ENCODE measurements at places on chromosomes 16 and 17.
A peak's percentile ranks its signal among the peaks of the same experiment; 100 is the strongest.

DNA sequence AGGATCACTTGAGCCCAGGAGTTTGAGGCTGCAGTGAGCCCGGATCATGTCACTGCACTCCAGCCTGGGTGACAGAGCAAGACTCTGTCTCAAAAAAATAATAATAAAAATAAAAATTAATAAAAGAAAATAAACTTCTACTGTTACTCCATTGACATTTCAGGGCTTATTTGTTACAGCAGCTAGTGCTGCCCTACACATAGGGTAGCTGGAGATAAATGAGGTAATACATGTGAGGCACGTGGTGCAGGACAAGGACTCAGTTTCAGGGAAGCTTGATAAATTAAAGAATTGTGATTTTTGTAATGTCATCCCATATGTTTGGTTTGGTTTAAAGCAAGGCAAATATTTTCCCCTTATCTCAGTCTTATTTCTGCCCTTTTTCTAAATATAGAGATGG lies 80.3 kb downstream of the GSG1L start:
- DNase-seq = no peak

GRCh38 chr17:1931844-1932579 lies 93.1 kb downstream of the RTN4RL1 start:
- no peak for DNase-seq

DNA sequence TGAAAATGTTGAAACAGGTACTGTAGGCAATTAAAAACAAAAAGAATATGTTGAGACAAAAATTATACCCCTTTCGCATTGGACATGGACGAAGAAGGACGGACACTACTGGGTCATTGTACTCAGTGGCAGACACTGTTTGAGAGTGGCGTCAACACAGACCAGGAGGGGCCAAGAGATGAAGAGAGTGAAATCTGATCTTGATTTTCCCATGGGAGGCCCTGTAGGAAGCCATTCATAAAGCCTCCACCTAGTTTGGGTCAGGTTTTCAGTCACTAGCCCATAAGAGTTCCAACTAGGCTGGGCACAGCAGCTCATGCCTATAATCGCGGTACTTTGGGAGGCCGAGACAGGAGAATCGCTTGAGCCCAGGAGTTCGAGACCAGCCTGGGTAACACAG lies 23.6 kb upstream of the SMURF2 start:
- DNase-seq = no peak

DNA sequence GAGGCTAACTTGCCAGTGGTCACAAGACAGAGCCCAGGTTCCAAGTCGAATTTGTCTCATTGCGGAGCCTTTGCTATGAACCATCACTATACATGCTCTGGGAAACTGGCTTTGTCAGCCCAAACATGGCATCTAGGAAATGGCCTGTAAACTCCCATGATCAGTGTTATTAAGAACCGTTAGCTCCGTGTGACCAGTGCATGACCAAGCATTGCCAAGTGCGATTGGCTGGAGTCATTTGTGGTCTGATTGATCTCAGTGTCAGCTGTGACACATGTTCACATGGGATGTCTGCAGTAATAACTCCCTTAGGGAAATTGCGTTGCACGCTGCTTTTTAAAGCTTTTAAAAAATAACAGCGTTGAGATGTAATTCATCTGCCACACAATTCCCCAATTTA lies 18.6 kb upstream of the CDH3 start:
- DNase-seq = no peak

DNA sequence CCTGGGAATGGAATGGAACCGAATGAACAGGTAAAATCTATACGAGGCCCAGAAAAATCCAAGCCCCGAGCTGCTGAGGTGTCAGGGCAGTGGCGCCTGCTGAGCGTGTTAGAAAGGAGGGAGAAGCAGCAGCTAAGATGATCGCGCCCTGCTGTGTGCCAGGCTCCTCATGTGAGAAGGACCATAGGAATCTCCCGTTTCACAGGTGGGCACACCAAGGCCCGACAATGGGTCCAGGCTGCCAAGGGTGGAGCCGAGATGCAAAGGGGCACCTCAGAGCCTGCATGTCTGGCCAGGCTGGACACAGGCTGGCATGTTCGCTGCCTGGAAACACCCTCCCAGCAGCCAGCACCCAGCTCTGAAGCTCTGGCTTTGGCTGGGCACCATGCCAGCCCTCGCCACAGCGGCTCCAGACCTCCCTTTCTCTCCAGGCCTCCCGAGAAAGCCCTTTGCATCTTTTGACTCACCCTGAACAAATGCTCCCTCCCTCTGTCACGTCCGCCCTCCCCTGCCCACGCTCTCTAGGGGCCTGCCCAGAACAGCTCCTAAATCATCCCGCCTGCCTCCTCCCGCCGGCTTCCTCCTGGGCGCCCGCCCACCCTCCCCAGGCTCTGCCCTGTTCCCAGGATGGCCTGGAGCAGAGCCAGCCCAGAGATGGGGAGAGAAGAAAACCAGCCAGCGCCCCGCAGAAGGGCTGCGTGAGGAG lies 217.8 kb upstream of the GSE1 start:
- no peak for DNase-seq

GRCh38 chr16:30011714-30012504 lies 1.1 kb upstream of the DOC2A start:
- no peak for DNase-seq

DNA sequence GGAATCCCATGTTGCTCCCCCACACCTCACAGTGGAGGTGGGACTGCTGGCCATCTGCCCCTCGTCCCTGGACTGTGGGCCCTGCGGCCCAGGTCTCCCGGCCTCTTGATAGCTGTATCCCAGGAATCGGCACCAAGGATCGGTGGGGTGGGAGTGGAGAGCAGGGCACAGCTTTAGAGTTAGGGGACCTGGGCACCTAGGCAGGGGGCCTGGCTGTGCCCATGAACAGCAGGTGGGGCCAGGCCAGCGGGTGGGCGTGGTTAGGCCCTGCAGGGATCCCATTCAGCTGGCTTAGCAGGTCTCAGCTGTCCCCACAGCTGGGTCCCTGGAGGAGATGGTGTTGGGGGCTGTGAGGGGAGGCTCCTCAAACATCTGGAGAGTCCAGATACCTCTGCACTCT lies 49.2 kb downstream of the SREBF1 start:
- no peak for DNase-seq

DNA sequence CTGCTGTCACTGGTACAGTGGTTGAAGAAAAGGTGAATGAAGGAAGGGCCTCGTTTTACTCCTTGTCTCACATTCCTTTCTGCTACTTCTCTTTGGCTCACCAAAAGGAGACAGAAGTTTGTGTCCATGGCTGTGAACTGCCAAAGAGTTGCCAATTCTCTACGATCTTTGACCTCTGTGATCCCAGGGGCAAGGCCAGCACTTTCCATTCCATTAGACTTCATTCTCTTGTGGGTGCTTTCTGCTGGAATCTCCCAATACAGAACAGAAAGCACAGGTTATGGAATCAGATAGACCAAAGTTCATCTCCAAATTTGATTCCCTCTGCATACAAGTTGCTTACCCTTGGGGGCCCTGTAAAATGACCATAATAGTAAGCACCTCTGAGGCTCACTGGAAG lies 407.6 kb downstream of the MAF start:
- no peak for DNase-seq

DNA sequence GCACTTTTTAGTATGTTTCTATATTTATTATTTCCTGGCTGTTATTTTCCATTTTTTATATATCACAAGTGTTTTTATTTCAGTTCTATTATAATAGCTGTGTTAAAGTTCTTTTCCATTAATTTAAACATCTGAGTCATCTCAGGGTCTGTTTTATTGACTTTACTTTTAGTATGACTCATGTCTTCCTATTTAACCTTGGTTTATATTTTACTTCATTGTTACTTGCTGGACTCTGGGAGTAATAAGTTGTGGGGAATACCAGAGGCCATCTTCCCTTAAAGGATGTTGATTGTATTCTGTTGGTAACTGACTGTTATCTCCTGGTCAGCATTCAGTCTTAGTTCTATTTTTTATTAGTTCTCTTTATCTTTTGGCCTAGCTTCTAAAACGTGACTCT lies 1508.2 kb downstream of the CDH11 start:
- no peak for DNase-seq

GRCh38 chr17:59485946-59486345 lies 79.5 kb upstream of the DHX40 start:
- DNase-seq = no peak

GRCh38 chr17:60586288-60586974 lies 13.6 kb upstream of the PPM1D start:
- no peak for DNase-seq

GRCh38 chr17:77391668-77392375 lies 251.1 kb downstream of the SEC14L1 start:
- peak; percentile 79 for DNase-seq

GRCh38 chr16:85417156-85417860 lies 195.8 kb upstream of the GSE1 start:
- DNase-seq = no peak

- no peak for DNase-seq
Observed at GRCh38 chr17:7382901-7383300, 2.0 kb downstream of the TNK1 start.

GRCh38 chr16:51707666-51708065 lies 556.6 kb upstream of the SALL1 start:
- DNase-seq = no peak

DNA sequence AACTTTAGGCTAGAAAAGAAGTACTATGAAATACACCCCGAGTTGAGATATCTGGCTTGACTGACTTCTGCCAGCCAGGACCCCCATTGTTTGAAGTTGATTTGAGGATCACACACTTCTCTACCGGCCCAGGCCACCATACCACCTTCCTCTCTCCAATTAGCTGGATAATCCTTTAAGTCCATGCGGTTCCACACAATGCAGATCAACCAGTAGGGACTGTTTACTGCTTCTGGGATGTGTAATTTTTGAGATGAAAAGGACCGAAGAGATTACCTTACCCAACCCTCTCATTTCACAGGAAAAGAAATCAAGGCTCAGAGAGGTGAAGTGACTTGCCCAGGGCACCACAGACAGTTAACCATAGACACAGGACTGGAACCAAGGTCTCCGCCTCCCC lies 20.5 kb downstream of the ERN1 start:
- no peak for DNase-seq

GRCh38 chr17:57872536-57872935 lies 22.7 kb upstream of the MRPS23 start:
- no peak for DNase-seq

- DNase-seq = no peak
Observed at GRCh38 chr17:39000021-39000601, 32.9 kb upstream of the FBXO47 start.

- DNase-seq = no peak
Observed at GRCh38 chr16:78903843-78904242, 696.7 kb downstream of the MAF start.

GRCh38 chr17:50262001-50262794 lies 12.1 kb upstream of the TMEM92 start:
- no peak for DNase-seq

Measured in activated CD4-positive, alpha-beta T cell treated with anti-CD3 and anti-CD28 coated beads, Interleukin-10, Interleukin-2, amounts not matched to agents 100 ng/mL and 50 ng/mL, durations not matched to agents 16 hours and 8 hours (primary cell).